ENCODE measurements at places on chromosomes 11 and 22.
A peak's percentile ranks its signal among the peaks of the same experiment; 100 is the strongest.

DNA sequence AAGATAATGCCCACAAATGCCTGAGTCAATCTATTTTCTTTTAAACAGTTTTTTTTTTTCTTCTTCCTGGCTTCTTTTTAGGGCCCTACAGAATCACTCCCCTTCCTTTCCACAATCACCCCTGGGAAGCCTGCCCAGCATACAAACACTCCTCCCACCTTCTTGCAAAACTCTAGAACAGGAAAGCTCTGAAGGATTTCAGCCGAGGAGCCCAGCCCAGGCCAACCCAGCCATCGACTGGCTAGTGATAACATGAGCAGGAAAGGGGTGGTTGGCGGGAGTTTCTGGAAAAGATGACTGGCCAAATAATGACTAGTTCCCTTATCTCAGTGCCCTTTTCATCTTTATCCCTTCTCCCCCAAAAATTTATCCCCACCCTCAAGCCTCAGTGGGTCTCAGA, 68.2 kb downstream of the USP35 start:
- DNase-seq = peak; percentile 30

- DNase-seq = no peak
These were observed 23.0 kb downstream of the CRKL start for GRCh38 chr22:20940186-20940651.

DNA sequence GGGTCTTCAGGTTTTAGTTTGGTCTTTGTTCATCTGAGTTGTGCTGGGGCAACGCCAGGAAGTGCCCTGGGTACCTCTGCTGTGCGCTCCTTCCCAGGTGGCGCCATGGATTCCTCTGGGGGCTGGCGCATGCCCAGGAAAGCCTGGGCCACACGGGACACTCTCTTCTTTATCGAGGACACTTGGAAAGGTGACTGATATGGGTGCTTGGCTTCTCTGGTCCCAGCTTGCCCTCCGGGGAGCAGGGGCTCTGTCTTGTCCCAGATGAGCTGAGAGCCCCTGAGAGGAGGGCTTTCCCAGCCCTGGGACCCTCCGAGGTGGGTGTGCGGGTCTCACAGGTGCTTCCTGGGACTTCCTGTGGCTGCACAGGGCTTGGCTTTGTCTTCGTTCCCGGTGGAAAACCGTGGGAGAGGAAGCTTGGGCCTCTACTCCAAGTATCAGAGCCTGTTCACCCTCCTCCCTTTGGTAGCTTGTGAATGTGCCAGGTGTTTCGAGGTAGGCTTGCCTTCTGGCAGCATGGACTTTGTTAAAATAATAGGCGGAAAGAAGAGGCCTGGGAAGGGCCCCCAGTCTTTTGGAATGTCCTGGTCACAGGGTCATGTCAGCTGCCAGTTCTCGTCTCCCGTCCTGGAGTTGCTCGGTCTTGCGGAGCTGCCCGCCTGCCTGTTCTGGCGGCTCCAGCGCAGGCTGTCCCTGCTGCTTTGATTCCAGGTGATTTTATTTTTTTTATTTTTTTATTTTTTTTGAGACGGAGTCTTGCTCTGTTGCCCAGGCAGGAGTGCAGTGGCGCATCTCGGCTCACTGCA, 10.1 kb upstream of the NEAT1 start:
- DNase-seq = no peak

DNA sequence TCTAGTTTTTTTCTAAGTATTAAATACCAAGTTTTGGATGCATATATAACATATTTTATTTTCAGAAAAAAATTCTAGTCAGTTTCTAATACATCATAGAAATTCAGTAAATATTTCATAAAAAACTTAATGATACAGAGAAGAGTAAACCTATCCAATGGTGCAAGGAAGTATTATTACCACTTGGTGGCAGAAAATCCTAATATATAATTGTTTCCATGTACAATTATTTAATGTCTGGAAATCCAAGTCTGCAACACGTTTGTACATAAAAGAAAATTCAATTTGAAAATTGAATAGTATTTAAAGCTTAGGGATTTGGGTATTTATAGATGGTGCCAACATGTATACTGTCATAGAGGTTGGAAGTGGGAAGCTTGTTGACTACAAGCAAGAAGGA, 127.0 kb downstream of the TRPC6 start:
- peak; percentile 42 for DNase-seq

DNA sequence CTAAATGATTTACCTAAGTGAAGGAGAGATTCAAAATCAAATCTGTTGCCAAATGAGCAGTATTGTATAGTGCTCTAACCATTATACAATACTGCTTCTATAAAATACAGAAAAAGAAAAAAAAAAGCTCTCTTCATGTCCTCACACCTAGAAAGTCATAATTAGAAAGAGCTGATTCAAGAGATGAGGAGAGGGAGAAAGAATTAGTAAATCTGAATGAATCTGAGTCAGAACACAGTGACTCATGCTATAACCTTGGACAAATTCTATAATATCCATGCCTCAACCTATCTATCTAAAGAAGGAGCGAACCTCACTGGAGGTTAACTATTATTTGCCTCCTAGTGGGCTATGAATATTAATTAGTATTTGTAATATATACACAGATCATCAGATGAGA, 29.4 kb downstream of the AMBRA1 start:
- peak; percentile 81 for DNase-seq

DNA sequence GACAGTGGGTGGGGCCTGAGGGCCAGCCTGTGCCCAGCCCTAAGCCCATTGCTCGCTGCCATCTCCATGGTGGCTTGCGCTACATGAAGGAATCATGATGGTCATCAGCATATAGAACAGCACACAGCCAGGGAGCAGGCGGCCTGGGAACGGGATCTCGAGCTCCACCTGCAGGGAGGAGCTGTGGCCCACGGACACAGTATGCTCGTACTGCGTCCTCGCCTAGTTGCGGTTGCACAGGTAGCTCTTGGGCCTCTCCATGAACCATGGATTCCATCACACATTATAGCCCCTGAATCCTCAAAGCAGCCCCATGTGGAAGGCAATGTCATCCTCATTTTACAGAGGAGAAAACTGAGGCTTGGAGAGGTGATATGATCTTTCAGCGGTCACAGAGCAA, 15.1 kb downstream of the SEC14L4 start:
- no peak for DNase-seq

DNA sequence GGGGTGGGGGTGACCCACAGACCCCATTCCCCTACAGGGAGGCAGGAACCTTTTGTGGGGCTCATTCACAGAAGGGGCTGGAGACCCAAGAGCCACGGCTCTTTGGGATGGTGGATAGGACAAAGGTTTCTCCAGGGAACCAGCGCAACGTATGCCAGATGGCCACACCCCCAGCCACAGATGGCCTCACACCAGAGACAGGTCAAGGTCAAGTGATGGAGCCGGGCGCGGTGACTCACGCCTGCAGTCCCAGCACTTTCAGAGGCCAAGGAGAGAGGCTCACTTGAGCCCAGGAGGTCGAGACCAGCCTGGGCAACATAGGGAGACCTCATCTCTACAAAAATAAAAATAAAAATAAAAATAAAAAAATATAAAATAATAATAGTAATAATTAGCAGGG, 17.1 kb upstream of the BRSK2 start:
- DNase-seq = no peak

- DNase-seq = peak; percentile 81
These were observed 6.1 kb downstream of the SIPA1 start for GRCh38 chr11:65643971-65644370.

GRCh38 chr11:103637295-103637694, 399.1 kb upstream of the DDI1 start:
- peak; percentile 27 for DNase-seq

DNA sequence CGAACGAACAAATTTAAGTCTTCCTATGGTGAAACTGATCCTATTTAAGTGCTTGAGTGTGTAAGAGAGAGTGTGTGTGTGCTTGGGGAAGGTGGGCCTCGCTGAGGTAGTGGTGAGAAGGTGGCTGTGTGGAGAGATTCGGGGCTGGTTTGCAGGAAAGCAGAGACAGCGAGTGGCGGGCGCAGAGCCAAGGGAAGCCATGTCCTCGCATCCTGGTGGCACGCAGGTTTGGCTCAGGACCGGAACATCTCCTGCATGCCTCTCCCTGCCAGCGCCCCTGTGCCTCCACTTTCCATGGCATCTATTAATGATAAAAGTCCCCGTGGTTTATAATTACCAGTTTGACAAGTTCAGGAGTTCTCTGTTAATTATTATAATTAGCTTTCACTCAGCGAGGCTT, 383.1 kb upstream of the CADM1 start:
- DNase-seq = no peak

DNA sequence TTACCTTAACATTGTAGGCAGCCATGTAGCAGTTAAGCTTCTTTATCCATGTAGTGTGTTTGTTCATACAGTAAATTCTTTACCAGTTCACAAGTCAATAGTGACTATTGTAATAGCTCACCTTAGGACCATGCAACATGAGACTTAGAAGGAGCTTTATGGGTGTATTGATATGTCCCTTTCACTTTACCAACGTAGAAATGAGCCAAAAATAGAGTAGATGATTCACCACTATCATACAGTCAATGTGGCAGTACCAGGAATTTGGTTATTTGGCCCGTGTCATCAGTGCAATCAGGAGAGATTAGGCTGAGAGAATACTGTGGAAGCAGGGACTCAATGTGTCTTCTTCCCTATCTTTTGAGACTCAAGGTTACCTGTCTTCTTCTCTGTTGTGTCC, 4.7 kb downstream of the ZDHHC13 start:
- DNase-seq = peak; percentile 22

DNA sequence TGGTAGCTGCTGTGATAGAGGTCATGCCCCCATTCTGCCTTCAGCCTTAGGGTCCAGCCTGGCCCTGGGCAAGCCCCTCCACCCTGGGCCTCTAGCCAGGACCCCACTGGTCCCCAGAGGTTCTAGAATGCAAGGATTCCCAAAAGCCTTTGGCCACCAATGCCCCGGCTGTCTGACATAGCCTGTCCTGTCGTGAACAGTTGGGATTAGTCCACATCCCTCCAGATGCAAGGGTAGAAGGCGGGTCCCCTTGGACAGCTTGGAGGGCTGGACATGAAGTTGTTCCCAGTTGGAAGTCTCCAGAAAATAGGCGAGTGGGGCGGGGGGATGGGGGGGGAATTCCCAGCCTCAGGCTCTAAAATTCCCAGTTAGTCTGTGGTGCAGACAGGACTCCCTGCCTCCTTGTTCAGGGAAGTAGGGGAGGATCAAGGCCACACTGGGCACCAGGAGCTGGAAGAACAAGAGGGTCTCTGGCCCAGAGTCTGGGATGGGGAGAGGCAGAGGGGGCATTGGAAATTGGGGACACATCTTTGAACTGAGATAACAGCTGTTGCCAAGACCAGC, 5.2 kb upstream of the ADORA2A start:
- DNase-seq = no peak

GRCh38 chr22:49263101-49263500, 564.6 kb downstream of the BRD1 start:
- no peak for DNase-seq

DNA sequence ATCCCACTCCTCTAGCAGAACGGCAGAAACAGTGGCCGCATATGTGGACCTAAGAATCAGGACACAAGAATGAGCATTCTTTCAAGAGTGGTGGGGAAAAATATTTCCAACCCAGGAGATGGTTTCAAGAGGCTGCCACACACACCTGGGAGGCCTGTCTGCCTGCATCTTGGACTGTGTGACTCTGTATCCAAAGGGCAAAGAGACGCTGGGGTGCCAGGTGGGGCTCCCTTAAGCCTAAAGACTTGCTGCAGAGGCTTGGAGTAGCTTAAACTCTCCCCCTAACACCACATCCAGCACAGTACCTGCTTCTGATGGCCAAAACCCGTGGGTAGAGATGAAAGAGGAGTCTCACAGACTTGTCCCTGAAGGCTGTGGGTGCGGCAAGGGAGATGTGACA, 3.5 kb downstream of the CXCR5 start:
- DNase-seq = no peak

GRCh38 chr11:33957304-33957917, 65.5 kb upstream of the LMO2 start:
- no peak for DNase-seq

- no peak for DNase-seq
These were observed 1524.6 kb downstream of the TBC1D22A start for GRCh38 chr22:48287031-48287430.

- DNase-seq = no peak
These were observed 544.5 kb upstream of the ANO3 start for GRCh38 chr11:25787416-25787815.

GRCh38 chr11:118615282-118615975, 8.0 kb downstream of the PHLDB1 start:
- DNase-seq = no peak

GRCh38 chr11:45045683-45046471, 95.2 kb upstream of the TP53I11 start:
- peak; percentile 77 for DNase-seq

DNA sequence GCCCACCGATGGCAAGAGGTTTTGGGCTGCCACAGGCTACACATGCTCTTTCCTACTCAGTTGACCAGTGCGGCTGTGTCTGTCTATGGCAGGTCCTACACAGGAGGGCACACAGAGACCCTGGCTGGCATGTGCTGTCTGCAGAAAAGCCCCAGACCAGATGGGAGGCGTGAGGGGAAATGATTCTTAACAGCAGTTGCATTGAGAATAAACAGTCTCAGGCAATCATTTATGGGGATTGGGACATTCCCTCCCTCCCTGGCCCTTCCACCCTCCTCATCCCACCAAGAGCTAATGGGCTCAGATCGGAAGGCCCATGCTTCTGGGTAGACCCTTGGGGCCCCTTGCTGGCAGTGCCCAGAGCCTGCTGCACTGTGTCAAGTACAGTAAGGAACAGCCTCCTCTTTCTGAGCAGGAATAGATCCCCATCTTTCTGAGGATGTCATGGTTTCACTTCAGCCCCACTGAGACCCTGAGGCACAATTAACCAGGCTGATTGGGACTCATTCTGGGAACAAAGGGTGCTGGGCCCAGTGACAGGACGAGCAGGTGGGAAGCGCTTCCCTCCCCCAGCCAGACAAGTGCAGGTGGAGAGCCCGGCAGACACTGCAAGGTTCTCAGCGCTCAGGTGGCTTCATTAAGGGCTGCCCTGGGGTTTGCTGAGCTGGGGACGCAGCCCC, 28.3 kb downstream of the TSPAN18 start:
- no peak for DNase-seq

DNA sequence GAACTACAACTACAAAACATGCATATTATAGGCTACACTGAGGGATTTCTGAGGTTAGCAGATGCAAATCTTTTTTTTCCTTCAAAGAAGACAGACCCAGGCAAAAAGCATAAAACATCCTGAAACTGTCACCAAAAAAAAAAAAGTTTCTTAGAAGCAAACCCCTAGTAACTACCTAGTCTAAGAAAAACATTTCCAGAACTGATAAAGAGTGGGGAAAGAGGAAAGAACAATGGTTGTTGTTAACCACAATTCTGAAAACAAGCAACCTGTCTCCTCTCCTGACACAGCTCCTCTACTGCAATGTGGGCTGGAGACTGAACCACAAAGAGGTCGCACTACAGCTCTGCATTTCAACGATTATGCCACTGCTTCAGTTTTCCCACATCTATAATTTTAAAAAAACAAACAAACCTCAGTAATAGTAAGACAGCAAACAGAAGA, 15.0 kb downstream of the DENND5A start:
- DNase-seq = no peak
